ENCODE measurements at places on chromosomes 1 and 21. TPM values are rescaled to one million over a fixed set of nuclear protein-coding genes. Genes with fewer than 3 reads are reported as not detected.
A peak's percentile ranks its signal among the peaks of the same experiment; 100 is the strongest.

HES3 gene
- polyA plus RNA-seq = 1.8 TPM

- no peak for DNase-seq
Observed at GRCh38 chr1:172818841-172819527, 160.1 kb downstream of the FASLG start.

- DNase-seq = no peak
Observed at GRCh38 chr1:29297450-29297849, 61.1 kb downstream of the PTPRU start.

DNA sequence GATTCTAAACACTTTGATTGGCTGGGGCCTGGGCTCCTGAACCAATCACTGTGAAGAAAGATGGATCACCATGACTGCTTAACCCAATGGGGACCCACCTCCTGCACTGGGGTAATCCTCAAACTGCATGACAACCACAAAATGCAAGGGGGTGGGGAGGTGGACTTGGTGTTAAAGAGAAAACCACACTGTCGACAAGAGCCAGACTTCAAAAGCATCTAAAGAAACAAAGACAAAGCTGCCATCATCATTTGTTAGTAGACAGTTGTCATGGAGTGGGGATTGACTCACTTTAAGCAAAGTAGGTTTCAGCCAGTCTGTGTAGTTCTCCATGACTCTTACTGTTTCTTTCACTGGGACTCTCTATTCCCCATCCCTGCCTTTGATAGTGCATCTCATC, 433.8 kb downstream of the PLPP3 start:
- DNase-seq = no peak

HAO2 gene
- 0.27 TPM for polyA plus RNA-seq

GRCh38 chr1:2452201-2452931, 23.7 kb upstream of the PLCH2 start:
- DNase-seq = no peak

- DNase-seq = no peak
Observed at GRCh38 chr1:43207229-43207853, 35.2 kb downstream of the CFAP57 start.

DNA sequence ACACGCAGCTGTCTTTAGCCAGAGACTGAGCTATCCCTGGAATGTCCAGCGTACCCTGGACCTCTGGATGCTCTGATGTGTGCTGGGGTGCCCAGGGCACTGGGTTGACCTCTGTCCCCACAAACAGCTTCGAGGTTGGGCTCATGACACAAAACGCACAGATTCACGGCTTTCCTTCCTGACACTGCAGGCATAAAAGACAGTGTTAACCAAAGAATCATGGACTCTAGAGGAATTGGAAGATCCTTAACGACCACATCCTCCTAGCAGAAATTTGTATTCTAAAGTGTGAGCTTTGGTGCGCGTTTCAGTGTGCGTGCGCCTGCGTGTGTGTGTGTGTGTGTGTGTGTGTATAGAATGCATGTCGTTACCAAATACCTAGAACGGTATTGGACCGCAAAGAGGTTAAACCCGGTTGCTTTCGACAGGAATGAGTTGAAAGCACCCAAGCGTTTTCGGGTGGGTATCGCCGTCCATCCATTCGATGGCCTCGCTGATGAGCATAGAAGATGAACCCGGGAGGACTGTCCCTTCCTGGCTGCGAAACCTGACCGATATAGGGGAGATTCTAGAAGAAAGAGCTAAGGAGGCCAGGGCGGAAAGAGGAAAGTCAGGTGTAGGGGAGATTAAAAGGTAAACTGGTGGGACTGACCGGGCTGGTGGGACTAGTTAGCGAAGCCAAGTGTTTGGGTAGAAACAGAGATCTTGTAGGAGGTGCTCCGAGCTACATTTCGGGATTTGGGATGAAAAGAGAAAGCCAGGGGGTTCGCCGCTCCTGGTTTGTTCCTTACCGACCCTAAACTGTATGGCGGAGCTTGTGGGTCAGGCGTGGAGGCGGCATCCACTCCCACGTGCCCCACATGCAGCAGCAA, 6.8 kb upstream of the LHX9 start:
- peak; percentile 62 for DNase-seq

- DNase-seq = no peak
Observed at GRCh38 chr1:243977094-243977493, 74.0 kb upstream of the ZBTB18 start.

- DNase-seq = no peak
Observed at GRCh38 chr1:14925336-14926136, 228.0 kb upstream of the TMEM51 start.

OPTC gene
- not detected for polyA plus RNA-seq

DNA sequence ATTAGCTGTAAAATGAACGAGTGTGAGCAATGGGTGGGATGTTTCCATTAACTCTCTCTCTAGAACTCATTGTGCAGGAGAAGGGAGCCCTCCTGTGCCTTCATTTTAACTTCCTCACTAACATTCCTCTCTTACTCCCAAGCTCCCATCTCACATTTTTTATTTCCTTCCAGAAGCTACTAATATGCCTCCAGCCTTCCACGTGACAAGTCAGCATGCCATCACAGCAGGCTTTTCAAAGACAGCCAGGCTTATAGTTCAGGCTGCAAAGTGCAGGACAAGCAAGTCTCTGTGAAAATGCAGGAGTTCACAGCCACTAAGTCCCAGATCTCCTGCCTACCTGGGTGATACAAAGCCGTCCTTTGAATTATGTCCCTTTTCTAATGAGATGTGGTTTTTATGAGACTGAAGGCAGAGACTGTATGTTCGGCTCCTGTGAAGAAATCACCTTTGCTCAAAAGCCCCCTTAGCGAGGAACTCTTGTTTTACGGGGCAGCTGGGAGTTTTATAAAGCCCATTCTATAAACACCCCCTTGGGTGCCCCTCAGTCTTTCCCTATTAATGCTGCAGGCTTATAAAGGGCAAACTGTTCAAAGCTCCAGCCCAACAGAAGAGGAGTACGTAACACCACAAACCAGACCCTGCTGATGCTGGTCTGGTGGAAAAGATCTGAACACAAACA, 14.8 kb upstream of the ANGPTL7 start:
- no peak for DNase-seq

KANK4 gene
- 16.2 TPM for polyA plus RNA-seq

DNA sequence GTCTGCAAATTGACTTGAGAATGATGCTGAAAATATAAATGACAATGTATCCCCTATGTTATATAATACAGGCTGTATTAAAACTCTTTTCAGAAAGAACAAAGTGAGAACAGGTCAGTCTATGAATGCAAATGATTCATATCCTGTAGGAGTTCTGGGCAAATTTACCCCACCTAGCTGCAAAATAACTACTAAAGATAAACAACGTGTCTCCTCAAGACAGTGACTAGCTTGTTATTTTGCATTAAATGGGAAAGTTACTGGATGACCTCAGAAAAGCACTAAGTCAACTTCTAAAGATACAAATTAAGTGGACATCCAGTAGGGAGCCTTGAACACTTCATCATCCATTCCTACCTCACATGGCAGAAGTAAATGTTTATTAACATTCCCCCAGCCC, 11.1 kb downstream of the RNF19B start:
- no peak for DNase-seq

GRCh38 chr1:247448107-247448791, 9.7 kb downstream of the OR2B11 start:
- peak; percentile 41 for DNase-seq

- no peak for DNase-seq
Observed at GRCh38 chr1:5369223-5369622, 623.0 kb downstream of the NPHP4 start.

- DNase-seq = peak; percentile 58
Observed at GRCh38 chr21:36749935-36750575, 51.1 kb downstream of the SIM2 start.

CA6 gene
- 0.30 TPM for polyA plus RNA-seq

DNA sequence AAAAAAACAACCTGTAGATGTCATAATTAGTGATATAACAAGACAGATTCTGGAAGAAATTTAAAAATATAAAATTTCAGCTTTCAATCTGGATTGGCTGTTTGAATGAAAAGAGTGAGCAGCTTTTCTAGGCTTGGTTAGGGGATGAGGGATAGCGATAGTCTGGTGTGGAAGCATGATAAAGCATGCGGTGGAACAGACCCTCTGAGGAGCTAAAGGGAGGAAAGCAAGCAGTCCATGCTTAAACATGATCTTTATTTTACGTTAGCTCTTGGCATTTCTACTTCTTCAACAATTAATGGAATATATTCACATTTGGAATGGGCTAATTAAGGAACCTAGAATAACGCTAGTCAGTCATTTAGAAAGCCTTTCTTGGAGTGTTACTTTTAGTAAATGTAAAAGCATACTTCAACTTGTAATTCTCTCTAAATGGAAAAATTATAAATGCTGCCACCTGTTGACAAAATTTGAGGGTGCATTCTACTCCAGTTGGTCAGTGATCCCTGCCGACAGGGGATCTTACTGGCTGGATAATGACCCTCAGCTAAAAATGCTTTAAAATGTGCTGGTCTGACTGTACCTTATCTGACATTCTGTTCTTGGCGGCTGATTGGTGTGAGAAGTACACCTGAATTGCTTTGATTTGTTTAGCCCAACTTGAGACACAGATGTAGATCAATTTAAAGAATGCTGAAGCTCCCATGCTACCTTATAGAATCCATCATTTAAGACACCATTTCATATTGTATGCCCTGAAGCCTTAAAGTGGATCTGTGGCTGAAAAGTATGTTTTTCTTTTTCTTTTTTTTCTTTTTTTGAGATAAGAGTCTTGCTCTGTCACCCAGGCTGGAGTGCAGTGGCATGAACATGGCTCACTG, 61.2 kb downstream of the AK4 start:
- DNase-seq = peak; percentile 83

GRCh38 chr1:208631092-208631491, 386.9 kb upstream of the PLXNA2 start:
- peak; percentile 28 for DNase-seq

GRCh38 chr1:231839999-231840398, 213.4 kb downstream of the DISC1 start:
- DNase-seq = no peak

GRCh38 chr1:100893718-100894117, 924 bp downstream of the EXTL2 start:
- no peak for DNase-seq

- no peak for DNase-seq
Observed at GRCh38 chr1:116506132-116507004, 64.5 kb downstream of the CD58 start.

PCBP3 gene
- 27.0 TPM for polyA plus RNA-seq

IFI44L gene
- polyA plus RNA-seq = 19.6 TPM

FMOD gene
- 70.1 TPM for polyA plus RNA-seq

DNA sequence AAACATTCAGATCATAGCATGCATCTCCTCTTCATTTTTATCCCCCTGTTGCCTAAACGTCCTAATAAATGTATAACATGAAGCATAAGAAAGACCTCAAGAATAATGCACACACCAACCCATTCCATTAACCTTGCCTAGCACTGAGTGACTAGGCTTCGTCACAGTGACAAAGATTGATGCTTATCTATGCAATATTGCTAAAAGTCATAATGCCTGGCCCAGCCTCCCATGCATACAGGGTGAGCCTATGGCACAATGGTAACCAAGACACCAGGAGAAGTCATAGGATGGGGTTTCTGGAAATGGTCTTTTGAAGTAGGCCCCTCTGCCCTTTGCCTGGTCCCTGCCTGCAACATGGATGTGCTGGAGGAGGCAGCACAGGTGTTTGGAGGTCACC, 33.8 kb downstream of the ABCA4 start:
- no peak for DNase-seq

Measured in spinal cord (tissue), 10 donors.